ENCODE measurements at places on chromosomes 6 and 20.

- no peak for DNase-seq
Measured at GRCh38 chr20:34472246-34472925, 43.8 kb upstream of the DYNLRB1 start.

DNA sequence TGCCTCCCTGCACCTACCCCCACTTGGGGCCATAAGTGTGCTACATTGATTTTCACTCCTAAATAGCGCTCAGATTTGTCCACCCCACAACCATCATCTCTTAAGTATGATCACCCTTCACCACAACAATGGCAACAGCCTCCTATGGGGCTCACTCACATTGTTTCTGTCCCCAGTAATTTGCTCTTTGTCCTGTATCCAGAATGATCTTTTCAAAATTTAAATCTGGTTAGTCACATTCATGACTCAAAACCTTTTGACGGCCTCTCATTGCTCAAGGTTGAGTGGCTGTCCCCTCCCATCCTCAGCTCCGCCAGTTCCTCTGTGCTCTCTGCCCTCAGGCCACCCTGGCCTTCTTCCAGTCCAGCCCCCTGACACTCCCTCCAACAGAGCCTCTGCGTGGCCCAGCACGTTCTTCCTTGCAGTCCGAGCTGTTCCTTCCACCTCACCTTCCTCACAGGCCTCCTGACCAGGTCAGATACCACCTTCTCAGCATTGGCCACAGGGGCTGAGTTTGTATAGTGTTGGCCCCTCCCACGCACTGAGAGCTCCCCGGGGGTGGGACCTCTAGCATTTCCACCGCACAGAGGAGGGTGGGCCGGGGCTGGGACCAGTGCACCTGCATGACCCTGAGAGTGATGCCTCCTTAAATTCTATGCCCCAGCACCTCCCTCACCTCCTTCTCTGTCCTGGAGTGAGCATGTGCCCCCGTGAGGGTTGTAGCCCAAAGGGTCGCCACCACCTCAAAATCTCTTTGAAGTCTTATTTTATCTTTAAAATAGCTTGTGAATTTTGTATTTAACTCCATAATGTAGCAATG is 2.4 kb upstream of the PPP1R3G start:
- DNase-seq = no peak

DNA sequence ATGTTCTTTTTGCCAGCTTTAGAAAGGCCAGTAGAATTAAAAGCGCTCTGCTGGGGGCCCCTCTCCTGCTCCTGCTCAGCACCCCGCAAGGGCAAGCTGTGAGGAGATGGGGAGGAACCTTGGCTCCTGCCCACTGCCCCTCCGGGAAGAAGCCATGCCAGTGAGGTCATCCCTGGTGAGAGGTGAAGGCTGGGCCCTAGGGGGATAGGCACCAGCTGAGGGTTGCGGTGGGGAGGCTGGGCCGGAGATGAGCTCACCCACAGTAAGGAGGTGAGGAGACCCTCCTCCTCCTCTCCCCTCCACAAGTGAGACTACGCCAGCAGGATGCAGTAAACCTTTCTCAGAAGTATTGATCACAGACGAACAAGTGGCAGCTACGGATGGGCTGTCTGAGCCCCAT is 32.1 kb downstream of the LRFN2 start:
- DNase-seq = no peak

GRCh38 chr6:90533615-90534336 is 53.1 kb downstream of the MAP3K7 start:
- no peak for DNase-seq

DNA sequence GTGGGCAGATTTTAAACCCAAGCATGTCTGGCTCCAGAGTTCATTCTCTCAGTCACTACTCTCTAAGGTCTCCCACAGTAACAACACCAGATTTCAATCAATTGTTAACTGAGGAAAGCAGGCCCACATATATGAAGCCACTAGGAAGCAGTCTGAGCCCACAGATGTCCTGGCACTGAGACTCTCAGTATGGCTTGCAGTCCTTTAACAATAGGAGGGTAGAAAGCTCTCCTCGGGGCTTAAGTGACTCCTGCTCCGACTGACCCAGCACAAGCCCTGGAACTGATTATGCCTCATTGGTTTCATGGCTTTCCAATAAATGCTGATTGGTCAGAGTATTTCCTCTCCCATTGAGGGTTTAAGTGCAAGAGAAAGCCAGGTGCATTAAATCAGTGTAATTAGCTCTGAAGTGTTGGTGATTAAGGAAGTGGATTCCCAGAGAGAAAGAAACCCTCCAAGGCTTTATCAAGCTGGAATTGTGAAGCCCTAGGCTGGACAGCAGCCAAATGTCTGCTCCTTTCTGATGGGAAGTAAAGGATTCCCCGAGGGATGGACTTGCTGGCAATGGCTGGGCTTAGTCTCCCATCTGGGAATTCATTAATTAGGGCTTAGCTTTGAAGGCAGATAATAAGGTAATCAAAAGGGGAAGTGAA is 76.6 kb upstream of the PROKR2 start:
- DNase-seq = no peak

- no peak for DNase-seq
Measured at GRCh38 chr6:149060985-149061760, 256.3 kb upstream of the TAB2 start.

All from activated T-helper 1 cell treated with anti-CD3 and anti-CD28 coated beads, Interleukin-2, amount 50 U/mL, for 16 hours (primary cell).